ENCODE measurements at places on chromosomes 2 and 18.

- no peaks in the 10 kb centered on the region for H3K36me3 ChIP-seq
- no peak overlapping the region for H3K27ac ChIP-seq
- H3K4me1 ChIP-seq: no peaks in the 10 kb centered on the region
- H3K4me3 ChIP-seq: no peak overlapping the region
These were observed 120.4 kb upstream of the NEDD4L start for GRCh38 chr18:57923611-57924010.

DNA sequence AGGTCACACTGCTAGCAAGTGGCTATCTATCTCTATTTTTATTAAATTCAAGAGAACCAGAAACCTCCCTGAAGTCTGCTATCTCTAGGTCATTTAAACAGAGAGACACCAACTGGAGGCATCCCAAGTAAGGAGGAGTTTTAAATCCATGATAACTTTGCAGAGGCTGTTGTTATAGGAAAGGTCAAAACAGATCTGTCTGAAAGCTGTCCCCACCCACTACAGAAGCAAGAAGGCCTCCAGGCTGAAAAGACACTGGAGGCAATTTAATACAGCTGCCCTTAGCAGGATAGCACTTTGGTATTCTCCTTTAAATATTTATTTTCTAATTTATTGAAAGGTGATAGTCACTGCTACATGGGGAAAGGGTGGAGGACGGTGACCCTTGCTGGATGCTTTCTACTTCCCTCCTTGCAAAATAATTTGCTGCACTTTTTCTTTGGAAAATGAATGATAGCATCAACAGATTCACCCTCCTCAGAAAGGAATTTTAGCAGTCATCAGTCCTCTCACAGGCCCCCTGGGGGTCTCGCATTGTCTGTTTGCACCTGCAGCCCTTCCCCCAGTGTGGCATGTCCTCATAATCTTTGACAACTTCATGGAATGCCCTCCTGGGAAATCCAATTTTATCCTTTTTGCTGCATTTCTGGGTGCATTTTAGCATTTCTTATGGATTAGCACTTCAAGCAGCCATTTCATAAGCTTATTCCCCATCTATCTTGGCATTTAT is 429.5 kb upstream of the TNP1 start:
- H3K4me3 ChIP-seq: no peak overlapping the region
- no peak overlapping the region for H3K27ac ChIP-seq
- peaks cover 3% of the 10 kb centered on the region for H3K4me1 ChIP-seq
- no peaks in the 10 kb centered on the region for H3K27me3 ChIP-seq
- no peak for DNase-seq

GRCh38 chr18:24878289-24878688 is 417.9 kb downstream of the HRH4 start:
- no peak overlapping the region for H3K27ac ChIP-seq
- no peak overlapping the region for H3K4me3 ChIP-seq
- H3K36me3 ChIP-seq: no peaks in the 10 kb centered on the region
- no peak for DNase-seq

DNA sequence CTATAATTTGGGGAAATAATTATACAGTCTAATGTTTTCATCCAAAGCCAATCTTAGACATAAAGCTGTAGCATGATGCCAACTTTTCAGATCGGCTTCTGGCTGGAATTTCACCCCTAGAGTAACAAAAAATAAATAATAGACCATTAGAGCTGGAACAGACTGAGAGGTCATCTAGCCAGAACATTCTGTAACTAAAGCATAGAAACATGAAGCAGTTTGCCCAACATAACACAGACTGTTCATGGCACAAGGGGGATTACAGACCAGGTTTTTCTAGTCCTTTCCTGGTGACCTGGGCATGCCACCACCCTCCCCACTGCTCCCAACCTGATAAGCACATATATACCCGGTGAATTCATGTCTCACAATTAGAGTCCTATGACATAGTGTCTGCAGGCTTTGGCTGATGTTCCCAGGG is 116.4 kb upstream of the PPP1CB start:
- H3K36me3 ChIP-seq: no peaks in the 10 kb centered on the region
- H3K4me1 ChIP-seq: peaks cover 17% of the 10 kb centered on the region
- no peaks in the 10 kb centered on the region for H3K27me3 ChIP-seq
- no peak overlapping the region for H3K27ac ChIP-seq
- DNase-seq: no peak

DNA sequence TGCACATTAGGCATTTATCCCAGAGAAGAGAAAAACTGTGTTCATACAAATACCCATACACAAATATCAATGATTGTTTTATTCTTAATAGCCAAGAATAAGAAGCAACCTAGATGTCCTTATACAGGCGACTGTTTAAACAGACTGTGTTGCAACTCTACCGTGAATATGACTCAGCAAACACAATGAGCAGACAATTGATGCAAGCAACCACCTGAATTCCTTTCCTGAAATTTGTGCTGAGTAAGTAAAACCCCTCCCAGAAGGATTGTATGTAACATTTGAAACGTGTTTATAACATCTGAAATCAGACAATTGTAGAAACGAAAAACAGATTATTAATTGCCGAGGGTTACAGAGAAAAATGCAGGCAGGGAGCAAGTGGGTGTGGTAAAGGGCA is 621.9 kb upstream of the SOX11 start:
- H3K27me3 ChIP-seq: no peaks in the 10 kb centered on the region
- H3K4me3 ChIP-seq: no peak overlapping the region
- H3K36me3 ChIP-seq: no peaks in the 10 kb centered on the region
- no peaks in the 10 kb centered on the region for H3K4me1 ChIP-seq
- DNase-seq: no peak

DNA sequence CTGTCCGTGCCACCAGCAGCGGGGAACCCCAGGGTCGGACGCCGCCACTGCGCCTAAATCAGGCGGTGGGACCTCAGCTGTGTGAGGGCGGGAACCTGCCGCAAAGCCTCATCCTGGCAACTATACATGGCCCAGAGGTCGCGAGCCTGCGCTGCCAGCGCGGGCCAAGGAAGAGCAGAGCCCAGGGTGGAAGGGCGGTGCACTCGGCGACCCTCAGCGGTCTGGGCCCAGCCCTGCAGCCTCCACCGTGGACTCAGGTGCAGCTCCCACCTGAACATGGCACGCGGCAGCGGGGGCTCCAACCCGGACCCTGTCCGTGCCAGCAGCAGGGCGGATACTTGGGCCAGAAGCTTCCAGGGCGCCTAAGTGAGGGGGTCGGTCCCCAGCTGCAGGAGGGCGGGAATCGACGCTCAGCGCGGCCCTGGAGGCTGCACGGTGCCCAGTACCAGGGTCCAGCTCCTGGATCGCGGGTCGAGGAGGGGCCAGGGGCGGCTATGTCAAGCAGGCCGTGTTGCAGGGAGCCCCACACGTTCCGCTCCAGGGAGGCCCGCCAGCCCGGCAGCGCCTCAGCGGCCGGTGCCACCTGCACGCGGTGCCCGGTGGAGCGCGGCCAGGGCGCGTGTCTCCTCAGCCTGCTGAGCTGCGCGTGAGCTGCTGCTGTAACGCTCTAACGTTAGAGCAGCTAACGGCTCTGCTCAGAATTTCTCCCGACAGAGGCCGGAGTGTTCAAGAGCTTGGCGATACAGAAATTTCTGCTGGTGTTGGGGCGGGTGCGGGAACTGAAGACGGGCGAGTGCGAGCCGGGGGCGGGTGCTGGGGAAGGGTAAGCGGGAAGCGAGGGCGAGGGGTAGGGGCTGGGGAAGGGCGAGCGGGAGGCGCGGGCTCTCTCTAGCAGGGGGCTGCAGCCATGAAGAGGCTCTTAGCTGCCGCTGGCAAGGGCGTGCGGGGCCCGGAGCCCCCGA is at the start of gene ANKRD30B:
Gene ANKRD30B (plus strand): TSS at position 660 of the 962 bp plus-strand sequence. CDS start 248 bp downstream, at position 908.
- no peak for DNase-seq
- H3K4me3 ChIP-seq: no peak within 1 kb of the TSS
- H3K4me1 ChIP-seq: no peaks in the 10 kb centered on the region
- no peak within 1 kb of the TSS for H3K27ac ChIP-seq
- no peaks in the 10 kb centered on the region for H3K27me3 ChIP-seq

- H3K27me3 ChIP-seq: no peaks in the 10 kb centered on the region
- no peaks in the 10 kb centered on the region for H3K36me3 ChIP-seq
- no peak for DNase-seq
- H3K27ac ChIP-seq: no peak overlapping the region
- H3K4me1 ChIP-seq: no peaks in the 10 kb centered on the region
These were observed 561.2 kb downstream of the METTL4 start for GRCh38 chr18:2009942-2010697.

DNA sequence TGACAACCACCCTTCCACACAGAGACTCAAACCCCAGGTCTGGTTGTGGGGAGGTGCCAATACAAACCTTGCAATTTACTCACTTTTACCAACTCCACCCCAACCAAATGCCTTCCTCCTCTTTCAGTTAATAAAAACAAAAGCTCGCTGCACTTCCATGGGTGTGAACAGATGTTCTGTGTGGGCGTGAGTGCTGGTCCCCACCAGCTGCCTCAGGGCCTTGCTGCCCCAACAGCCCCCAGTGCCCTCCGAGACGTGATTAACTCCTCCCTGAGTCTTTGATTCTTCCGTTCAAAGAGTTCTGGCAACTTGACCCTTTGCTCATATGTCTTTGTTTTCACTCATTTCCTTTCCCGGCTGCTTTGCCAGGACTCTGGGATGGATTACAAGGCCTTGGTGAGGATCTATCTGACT is 258.9 kb upstream of the CXCR4 start:
- peak overlapping the region; percentile 2 for H3K4me3 ChIP-seq
- no peak for DNase-seq
- peaks cover 60% of the 10 kb centered on the region for H3K4me1 ChIP-seq
- H3K27ac ChIP-seq: peak overlapping the region; percentile 97
- no peaks in the 10 kb centered on the region for H3K27me3 ChIP-seq
- H3K36me3 ChIP-seq: peaks cover 11% of the 10 kb centered on the region

- no peak for DNase-seq
- no peak overlapping the region for H3K4me3 ChIP-seq
- H3K27me3 ChIP-seq: no peaks in the 10 kb centered on the region
- peaks cover 2% of the 10 kb centered on the region for H3K4me1 ChIP-seq
- no peak overlapping the region for H3K27ac ChIP-seq
These were observed 59.9 kb downstream of the TNP1 start for GRCh38 chr2:216799873-216800431.

GRCh38 chr18:41524674-41525470 is 430.2 kb upstream of the PIK3C3 start:
- no peak overlapping the region for H3K27ac ChIP-seq
- H3K27me3 ChIP-seq: no peaks in the 10 kb centered on the region
- no peaks in the 10 kb centered on the region for H3K36me3 ChIP-seq
- DNase-seq: no peak

- no peaks in the 10 kb centered on the region for H3K4me1 ChIP-seq
- no peak for DNase-seq
- H3K27me3 ChIP-seq: no peaks in the 10 kb centered on the region
- no peak overlapping the region for H3K27ac ChIP-seq
These were observed 1783.2 kb upstream of the CELF4 start for GRCh38 chr18:39348757-39349156.

- no peaks in the 10 kb centered on the region for H3K4me1 ChIP-seq
- H3K4me3 ChIP-seq: no peak overlapping the region
- no peaks in the 10 kb centered on the region for H3K36me3 ChIP-seq
- DNase-seq: no peak
- no peak overlapping the region for H3K27ac ChIP-seq
These were observed 1544.4 kb downstream of the LRP1B start for GRCh38 chr2:140586379-140586778.

GRCh38 chr2:136205615-136206014 is 87.7 kb upstream of the CXCR4 start:
- H3K4me3 ChIP-seq: no peak overlapping the region
- H3K27ac ChIP-seq: no peak overlapping the region
- DNase-seq: no peak
- H3K27me3 ChIP-seq: no peaks in the 10 kb centered on the region

- H3K4me1 ChIP-seq: no peaks in the 10 kb centered on the region
- H3K27me3 ChIP-seq: no peaks in the 10 kb centered on the region
- DNase-seq: no peak
These were observed 1344.5 kb upstream of the CHAC2 start for GRCh38 chr2:52423111-52423510.

DNA sequence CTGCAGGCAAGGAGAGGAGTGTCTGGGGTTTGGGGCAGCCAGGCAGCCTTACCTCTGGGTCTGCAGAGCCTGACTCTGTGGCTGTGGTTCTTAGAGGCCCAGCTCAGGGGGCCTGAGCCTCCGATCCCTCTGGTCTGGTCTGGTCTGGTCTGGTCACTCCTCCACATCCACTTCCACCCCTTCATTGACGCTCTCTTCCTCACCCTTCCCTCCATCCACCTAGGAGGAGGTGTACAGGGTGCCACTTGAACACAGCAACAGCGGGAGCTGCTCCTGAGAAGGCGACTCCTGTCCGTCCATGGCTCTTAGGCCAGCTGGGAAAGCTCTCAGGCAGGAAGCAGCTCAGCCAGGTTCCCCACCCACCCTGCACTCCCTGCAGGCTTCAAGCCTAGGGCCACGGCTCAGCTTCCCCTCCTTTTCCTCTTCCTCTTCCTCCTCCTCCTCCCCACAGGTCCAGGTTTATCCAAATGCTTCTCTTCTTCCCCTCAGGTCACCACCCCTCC is 16.9 kb downstream of the GPR55 start:
- peaks cover 49% of the 10 kb centered on the region for H3K4me1 ChIP-seq
- H3K27ac ChIP-seq: peak overlapping the region; percentile 75
- no peak for DNase-seq
- peak overlapping the region; percentile 74 for H3K4me3 ChIP-seq
- H3K36me3 ChIP-seq: no peaks in the 10 kb centered on the region
